ENCODE measurements at places on chromosomes 3 and 15.

- DNase-seq: no peak
Measured at GRCh38 chr3:55634345-55634744, 147.2 kb upstream of the WNT5A start.

- peak; percentile 97 for DNase-seq
Measured at GRCh38 chr15:95174301-95175259, 943.2 kb downstream of the MCTP2 start.

- no peak for DNase-seq
Measured at GRCh38 chr3:78905700-78906099, 862.1 kb downstream of the ROBO1 start.

DNA sequence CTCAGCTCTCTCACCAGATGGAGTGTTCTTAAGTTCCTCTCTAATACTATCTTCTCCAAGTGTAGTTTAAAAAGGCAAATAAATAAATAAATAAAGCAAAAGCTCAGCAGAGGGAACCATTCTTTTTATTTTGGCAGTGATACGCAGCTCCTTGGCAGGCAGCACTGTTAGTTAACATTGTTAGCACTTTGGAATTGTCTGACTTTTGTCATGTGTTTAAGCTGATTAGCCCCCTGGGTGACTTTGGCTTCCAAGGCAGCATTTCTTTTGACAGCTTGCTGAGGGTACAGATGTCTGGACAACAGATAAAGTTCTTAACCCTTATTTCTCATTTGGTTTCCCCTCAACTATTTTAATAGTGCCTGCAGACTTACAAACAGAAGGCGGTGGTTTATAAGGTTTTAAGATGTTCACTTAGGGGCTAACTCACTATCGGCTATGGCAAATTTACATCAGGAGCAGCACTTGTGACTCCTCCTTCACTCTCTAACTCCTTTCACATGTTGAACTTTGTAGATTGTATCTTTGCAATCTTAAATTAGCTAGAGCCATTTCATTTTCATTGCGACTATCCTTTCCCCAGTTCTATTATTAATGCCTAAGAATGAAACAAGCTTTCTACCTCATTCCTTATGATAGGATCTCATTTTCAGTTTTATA is 213.4 kb downstream of the ZBBX start:
- DNase-seq: no peak

DNA sequence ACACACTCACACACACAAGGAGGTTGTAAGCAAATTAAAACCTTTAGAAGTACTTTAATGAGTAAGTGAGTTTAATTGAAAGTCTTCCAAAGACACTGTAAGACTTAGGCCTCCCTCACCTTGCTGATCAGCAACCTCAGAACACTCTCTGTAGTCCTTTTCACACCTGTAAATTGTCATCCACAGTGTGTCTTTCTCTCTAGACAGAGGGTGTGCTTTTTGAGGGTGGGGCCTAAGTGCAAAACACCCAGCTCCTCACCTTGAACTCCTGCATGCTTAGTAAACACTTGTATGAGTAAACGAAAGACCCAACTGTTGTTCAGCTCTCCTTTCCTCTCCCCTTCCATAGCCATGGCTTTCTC is 183.2 kb upstream of the IL12A start:
- no peak for DNase-seq

- DNase-seq: no peak
Measured at GRCh38 chr3:54294214-54294613, 171.9 kb downstream of the CACNA2D3 start.

- DNase-seq: peak; percentile 52
Measured at GRCh38 chr15:47415539-47415971, 301.8 kb upstream of the SEMA6D start.

- no peak for DNase-seq
Measured at GRCh38 chr3:123419850-123420297, 29.0 kb downstream of the ADCY5 start.

- no peak for DNase-seq
Measured at GRCh38 chr3:105243076-105243475, 123.6 kb upstream of the ALCAM start.

DNA sequence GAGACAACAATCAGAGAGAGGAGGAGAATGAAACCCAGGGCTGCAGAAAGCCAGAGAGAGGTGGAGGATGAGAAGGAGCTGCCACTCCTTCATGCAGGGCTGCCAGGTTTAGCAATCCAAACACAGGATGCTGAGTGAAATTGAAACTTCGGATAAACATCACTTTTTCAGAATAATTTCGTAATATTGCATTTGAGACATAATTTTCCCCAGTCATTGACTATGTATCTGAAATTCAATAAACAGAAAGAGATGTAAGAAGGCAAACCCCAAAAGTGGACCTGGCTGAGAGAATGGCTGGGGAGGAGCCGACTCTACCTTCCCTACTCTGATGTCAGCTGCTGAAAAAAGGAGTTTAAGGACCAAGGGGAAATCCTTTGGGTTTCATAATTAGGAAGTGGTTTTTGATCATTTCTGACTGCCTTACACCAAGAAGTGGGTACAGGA is 33.8 kb downstream of the SLC9A9 start:
- DNase-seq: peak; percentile 80

DNA sequence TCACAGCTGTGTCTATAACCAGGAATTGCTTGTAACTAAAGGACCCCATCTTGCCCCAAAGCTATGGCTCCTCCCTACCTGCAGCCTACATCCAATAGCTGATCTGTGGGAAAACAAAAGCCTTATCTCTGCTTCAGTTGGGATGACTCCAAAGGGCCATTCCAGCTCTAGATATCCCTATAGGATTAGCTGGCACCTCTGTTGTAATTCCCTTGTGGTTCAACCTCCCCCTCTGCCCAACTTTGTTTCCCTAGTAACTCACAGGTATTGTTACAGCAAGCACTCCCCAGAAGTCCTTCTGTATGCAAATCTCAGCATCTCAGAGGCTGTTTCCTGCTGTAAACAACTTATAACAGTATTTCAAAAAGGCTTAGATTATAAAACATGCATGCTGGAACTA is 478.6 kb downstream of the AGBL1 start:
- no peak for DNase-seq

GRCh38 chr15:46129145-46129544 is 494.3 kb downstream of the SQOR start:
- DNase-seq: no peak

- no peak for DNase-seq
Measured at GRCh38 chr3:133996251-133996661, 33.5 kb downstream of the SLCO2A1 start.

- no peak for DNase-seq
Measured at GRCh38 chr15:60912984-60913697, 316.0 kb downstream of the RORA start.

GRCh38 chr3:69724722-69725435 is 14.4 kb upstream of the MITF start:
- DNase-seq: no peak

DNA sequence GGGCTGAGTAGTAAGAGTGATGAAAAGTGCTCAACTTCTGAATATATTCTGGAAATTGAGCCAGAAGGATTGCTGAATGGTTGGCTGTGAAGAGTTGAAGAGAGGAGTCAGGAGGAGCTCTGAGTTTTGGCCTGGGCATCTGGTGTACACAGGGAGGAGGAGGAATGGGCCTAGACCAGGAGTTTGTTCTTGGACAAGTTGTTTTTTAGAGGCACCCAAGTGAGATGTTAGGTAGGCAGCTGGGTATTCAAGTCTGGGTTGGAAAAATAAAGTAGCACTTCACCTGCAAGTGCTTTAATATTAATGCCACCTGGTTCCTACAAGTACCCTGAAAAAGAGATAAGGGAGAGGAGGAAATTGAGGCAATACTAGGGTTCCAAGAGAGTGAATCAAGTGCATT is 14.7 kb downstream of the BSN start:
- DNase-seq: no peak

DNA sequence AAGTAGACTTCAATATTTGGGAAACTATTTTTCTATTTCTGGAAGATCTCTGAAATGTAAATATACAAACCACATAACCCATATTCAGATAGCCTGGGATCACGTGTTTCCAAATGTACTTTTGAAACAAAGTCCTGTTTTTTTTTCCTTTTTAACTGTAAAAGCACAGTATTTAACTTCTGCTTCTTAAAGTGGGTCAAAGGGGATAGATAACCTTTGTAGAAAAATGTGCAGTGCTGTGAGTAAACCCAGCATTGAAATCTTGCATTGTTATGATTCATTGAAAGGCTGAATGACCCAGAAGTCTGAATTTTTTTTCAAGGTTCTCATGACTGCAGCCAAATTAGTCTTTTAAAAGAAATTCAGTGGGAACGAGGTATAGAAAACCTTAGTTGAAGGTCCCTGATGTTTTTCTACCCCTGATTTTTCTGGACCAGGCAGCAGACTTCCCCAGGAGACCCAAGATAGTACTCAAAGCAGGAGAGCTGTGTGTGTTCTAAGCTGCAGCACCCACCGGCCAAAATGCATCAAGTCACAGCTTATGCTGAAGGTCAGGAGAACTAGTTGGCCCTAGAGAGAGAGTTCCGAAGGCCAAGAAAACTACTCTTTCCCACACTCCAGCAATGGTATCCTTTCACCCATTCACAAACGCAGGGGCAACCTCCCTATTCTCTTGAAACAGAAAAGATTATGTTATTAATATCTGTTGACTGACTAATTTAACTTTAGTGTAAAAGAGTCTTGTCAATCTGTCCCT is 43.6 kb upstream of the APH1B start:
- peak; percentile 35 for DNase-seq

GRCh38 chr15:91711384-91712033 is 142.0 kb upstream of the SLCO3A1 start:
- no peak for DNase-seq

DNA sequence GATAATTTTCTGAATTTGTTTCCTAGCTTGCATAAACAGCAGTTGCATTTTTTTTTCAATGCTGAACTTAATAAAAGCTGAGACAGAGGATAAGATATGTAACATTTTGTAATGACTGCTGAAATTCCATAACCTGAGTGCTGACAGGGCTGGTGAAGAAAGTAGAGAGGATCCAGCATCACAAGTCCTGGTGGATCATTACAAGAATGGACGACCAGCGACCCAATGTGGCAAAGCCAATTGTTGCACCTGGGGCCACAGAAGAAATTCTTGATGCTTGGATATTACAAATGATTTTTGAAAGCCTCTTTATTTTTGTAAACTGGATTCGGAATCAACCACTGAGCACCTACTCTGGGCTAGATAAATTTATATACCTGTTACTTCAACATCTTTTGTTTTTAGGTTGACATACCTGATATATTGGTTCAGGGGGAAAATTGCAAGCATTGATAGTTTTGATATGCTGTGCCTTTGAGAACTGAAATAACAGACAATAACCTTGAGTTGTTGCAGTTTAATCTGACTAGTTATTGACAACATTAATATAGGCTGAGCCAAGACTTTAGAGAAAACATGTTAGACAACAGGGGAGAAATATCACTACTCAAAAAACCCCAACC is 3.9 kb upstream of the ACTL6A start:
- peak; percentile 70 for DNase-seq

- no peak for DNase-seq
Measured at GRCh38 chr15:40843885-40844695, at the start of gene SPINT1. Gene SPINT1 (plus strand): TSS chr15:40844048. CDS start chr15:40844555, 507 bp downstream.

- no peak for DNase-seq
Measured at GRCh38 chr3:64422192-64422591, 196.9 kb upstream of the PRICKLE2 start.

DNA sequence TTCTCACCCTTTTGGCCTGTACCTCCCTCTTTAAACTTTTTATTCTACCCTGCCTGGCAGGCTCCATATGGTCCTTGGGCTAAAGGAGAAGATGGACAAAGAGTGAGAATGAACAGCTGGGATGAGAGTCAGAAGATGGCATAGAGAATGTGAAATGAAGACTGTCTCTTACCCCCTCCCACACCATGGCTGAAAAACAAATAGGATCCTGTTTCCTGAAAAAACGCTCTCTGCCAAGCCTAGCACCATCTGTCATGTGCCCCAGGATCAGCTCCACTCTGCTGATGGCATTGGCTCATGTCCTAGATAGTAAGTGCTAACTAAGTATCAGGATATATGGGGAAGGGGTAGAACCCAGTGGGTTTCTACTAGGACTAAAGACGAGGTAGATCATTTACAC is 238.6 kb downstream of the MEX3B start:
- DNase-seq: no peak

GRCh38 chr3:188053036-188053340 is 101.0 kb upstream of the LPP start:
- no peak for DNase-seq

All from fibroblast of gingiva (primary cell).